ENCODE measurements at places on chromosomes 2 and 18.
A peak's percentile ranks its signal among the peaks of the same experiment; 100 is the strongest.

GRCh38 chr2:237264480-237265219 lies 149.3 kb downstream of the COL6A3 start:
- no peak for DNase-seq

GRCh38 chr2:28228434-28228995 lies 164.1 kb upstream of the FOSL2 start:
- DNase-seq, result no peak

DNA sequence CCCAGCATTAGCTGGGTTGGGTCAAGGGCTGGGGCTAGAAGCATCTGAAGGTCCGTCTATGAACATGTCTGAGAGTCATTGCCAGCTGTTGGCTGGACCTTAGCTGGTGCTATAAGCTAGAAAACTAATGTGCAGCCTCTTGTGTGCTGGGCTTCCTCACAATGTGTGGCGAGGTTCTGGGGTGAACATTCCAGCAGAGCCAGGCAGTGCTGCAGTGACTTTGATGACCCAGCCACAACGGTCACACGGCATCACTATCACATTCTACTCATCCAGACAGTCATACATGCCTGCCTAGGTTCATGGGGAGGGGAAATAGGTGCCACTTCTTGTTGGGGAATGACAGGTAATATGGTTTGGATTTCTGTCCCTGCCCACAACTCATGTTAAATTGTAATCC lies 260.5 kb downstream of the CYP26B1 start:
- DNase-seq, result no peak

DNA sequence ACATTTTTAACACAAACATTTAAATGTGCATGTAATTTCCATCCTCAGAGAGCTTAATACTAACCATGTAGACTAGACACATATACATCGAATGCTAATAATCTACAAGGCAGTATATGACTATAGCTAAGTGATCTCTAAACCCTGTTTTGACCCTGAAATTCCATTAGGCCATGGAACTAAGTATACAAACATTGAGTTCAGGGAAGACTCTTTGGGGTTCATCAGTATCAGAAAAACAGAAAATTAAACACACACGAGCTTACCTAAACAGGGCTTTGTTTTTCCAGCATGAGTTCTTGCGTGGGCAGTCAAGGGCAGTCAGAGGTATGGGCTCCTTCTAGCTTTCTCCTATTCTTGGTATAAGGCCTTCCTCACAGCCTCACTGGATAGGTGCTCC lies 106.0 kb upstream of the COPS8 start:
- no peak for DNase-seq

GRCh38 chr2:168583064-168583709 lies 127.1 kb downstream of the CERS6 start:
- no peak for DNase-seq

DNA sequence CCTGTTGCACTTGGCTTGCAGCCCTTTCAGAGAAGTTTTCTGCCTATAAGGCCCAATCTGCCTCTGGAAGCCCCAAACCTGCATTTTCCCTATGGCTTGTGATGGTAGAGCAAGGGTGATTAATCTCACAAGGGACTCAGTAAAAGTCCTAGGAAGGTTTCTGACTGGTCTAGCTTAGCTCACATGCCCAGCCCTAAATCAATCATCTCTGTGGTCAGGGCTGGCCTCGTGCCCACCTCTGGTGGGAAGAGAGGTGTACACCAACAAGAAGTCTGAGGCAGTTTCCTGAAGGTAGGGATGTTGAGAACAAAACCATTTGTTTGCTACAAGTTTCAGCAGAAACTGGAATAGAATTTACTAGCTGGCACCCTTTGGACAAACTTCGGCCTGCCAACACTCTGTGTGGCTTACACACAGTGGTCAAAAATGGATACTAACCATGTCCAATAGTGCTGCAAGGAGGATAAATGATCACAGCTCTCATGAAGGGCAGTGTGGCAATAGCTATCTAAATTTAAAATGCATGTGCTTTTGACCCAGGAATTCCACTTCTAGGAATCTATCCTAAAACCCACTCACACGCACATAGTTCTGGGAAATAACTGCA lies 96.4 kb downstream of the EN1 start:
- no peak for DNase-seq

DNA sequence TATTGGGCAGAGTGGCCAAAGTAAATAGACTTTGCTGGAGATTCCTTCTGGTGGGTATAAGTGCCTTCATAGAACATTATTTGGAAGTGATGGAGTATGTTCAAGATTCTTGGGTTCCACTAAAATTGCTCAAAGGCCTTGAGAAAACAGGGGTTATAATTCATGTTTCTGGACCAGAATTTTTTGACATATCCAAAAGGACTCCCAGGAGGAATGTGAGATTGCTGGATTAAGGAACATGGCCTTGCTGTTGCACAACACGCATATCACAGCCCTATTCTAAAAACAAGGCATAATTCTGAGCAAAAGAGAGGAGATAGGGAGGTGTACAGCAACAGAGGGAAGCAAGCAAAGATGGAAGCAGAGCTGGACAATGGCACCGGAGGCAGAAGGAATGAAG lies 111.7 kb upstream of the TNP1 start:
- DNase-seq, result no peak

GRCh38 chr2:70069049-70069448 lies 18.2 kb upstream of the PCBP1 start:
- no peak for DNase-seq

GRCh38 chr2:208618220-208618619 lies 211.6 kb downstream of the PTH2R start:
- DNase-seq, result no peak

DNA sequence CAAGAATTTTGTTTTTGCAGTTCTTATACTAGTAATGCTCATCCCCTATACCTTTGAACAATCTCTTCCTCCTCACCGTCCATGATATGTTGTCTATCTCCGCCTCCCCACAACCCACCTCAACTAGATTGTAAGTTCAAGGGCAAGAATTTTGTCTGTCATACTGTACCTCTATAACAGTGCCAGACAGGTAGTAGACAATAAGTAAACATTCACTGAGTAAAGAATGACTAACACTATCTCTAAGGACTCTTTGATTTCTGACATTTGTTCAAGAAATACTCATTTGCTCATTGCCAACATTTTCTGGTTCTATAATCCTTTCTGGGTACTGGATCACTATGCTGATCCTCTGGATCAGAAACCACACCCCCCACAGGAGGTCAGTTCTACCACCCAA lies 82.4 kb downstream of the EXOC6B start:
- no peak for DNase-seq

GRCh38 chr2:95270541-95271081 lies 3.6 kb upstream of the PROM2 start:
- DNase-seq, result peak; percentile 6

- DNase-seq, result no peak
These were observed 125.5 kb upstream of the REV1 start for GRCh38 chr2:99615247-99615771.

- no peak for DNase-seq
These were observed 55.9 kb upstream of the APCDD1 start for GRCh38 chr18:10398571-10398970.

- DNase-seq, result no peak
These were observed 21.2 kb upstream of the AFF3 start for GRCh38 chr2:100163605-100164004.

DNA sequence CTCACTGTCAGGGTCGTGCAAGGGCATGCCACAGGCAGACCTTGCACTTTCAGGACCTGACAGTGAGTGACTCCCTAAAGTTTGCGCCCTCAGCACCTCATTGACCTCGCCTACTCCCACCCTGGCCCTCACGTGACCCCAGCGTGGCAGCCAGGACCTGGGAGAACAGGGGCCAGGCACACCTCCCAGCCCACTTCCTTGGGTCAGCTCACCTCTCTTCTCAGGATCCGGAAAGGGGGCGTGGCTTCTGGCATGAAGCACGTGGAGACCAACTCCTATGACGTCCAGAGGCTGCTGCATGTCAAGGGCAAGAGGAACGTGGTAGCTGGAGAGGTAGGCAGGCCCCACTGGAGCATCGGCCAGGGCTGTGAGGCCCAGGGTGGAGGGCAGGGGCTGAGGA lies 8.8 kb downstream of the VIL1 start:
- no peak for DNase-seq
